Temporal lobe (tissue), 4 donors: ENCODE measurements at places on chromosomes 7 and 10. TPM values are rescaled to one million over a fixed set of nuclear protein-coding genes. Genes with fewer than 3 reads are reported as not detected.

GNAI1 gene
- total RNA-seq = 161 TPM

CPA1 gene
- total RNA-seq = not detected

ICA1 gene
- total RNA-seq = 20.4 TPM

ZP3 gene
- 0.49 TPM for total RNA-seq

CCDC146 gene
- 11.8 TPM for total RNA-seq

SPDYE5 gene
- total RNA-seq = not detected

MRPS24 gene
- total RNA-seq = 17.0 TPM

TIMM23 gene
- 43.8 TPM for total RNA-seq

ACBD7 gene
- 11.8 TPM for total RNA-seq

VPS37D gene
- total RNA-seq = 14.5 TPM

GALNT17 gene
- total RNA-seq = 26.3 TPM

ANKMY2 gene
- 74.3 TPM for total RNA-seq

TRPV5 gene
- not detected for total RNA-seq

SGCE gene
- total RNA-seq = 66.1 TPM

CLEC5A gene
- total RNA-seq = not detected

FAM24B gene
- total RNA-seq = 3.7 TPM

PEX1 gene
- total RNA-seq = 40.8 TPM

TMEM196 gene
- total RNA-seq = 12.0 TPM

SPDYE16 gene
- 0.25 TPM for total RNA-seq

COL26A1 gene
- total RNA-seq = 12.0 TPM

CPA2 gene
- total RNA-seq = not detected

CYP3A5 gene
- total RNA-seq = under 0.01 TPM

APBB1IP gene
- total RNA-seq = 0.98 TPM

LRIT2 gene
- total RNA-seq = not detected

TRIL gene
- total RNA-seq = 13.0 TPM

AKR1C4 gene
- total RNA-seq = not detected

ADCY1 gene
- total RNA-seq = 193 TPM

OR6B1 gene
- total RNA-seq = not detected

SORCS1 gene
- 15.2 TPM for total RNA-seq

HKDC1 gene
- total RNA-seq = 1.7 TPM

ZNF425 gene
- 4.4 TPM for total RNA-seq

PNLIPRP1 gene
- total RNA-seq = not detected

CLCN1 gene
- not detected for total RNA-seq

CNTNAP2 gene
- total RNA-seq = 83.8 TPM

OPTN gene
- 62.9 TPM for total RNA-seq

ABLIM1 gene
- 72.3 TPM for total RNA-seq

NT5C3A gene
- total RNA-seq = 67.1 TPM
